ENCODE measurements at places on chromosomes 2 and 18.

- peak; percentile 45 for DNase-seq
Observed at GRCh38 chr2:106995556-106995955, 109.6 kb upstream of the ST6GAL2 start.

- DNase-seq, result no peak
Observed at GRCh38 chr2:46177461-46178089, 119.6 kb upstream of the EPAS1 start.

GRCh38 chr18:51157215-51157614 is 40.3 kb downstream of the MEX3C start:
- DNase-seq, result no peak

- DNase-seq, result no peak
Observed at GRCh38 chr2:207141386-207141785, 24.4 kb downstream of the KLF7 start.

DNA sequence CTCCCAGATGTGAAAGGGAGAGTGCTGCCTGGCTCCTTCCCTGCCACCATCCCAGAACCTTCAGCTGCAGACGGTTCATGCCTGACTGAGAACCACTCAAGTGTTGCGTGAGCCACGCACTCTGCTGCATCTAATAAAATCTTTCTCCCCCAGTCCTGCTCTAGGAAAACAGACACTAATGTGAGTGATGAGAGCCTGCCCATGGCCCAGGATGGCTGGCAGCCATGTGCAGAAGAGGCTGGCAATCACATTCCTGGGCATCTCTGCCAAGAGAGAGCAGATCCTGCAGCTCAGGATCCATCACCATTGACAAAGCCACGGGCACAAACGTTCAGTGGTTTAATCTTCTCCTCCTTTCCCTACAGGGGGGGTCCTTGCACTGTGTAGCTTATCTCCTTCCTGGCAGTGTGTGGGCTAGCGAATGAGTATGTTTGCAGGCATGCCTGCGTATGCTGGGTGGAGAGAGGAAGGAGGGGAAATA is 477.5 kb downstream of the SLC4A3 start:
- DNase-seq, result peak; percentile 87

Data from osteoblast (primary cell).